Natural killer cell treated with Interleukin-12 subunit alpha and Interleukin-12 subunit beta and Interleukin-15 and Interleukin-18, amount 100 ng/mL, for 72 hours (primary cell): ENCODE measurements at places on chromosomes 7 and 10. TPM values are rescaled to one million over a fixed set of nuclear protein-coding genes. Genes with fewer than 3 reads are reported as not detected.

The CAMK2B gene
- not detected for total RNA-seq

The CTNNA3 gene
- total RNA-seq: not detected

The HOXA10 gene
- 0.88 TPM for total RNA-seq

- H3K36me3 ChIP-seq: no peaks in the 10 kb centered on the region
- H3K27me3 ChIP-seq: peaks cover 8% of the 10 kb centered on the region
- no peak overlapping the region for H3K4me3 ChIP-seq
- H3K27ac ChIP-seq: no peak overlapping the region
- no peaks in the 10 kb centered on the region for H3K4me1 ChIP-seq
These were observed 500.9 kb upstream of the ZMIZ1 start for GRCh38 chr10:78567680-78568455.

- peaks cover 5% of the 10 kb centered on the region for H3K27me3 ChIP-seq
- H3K36me3 ChIP-seq: peaks cover 31% of the 10 kb centered on the region
- H3K4me1 ChIP-seq: peaks cover 2% of the 10 kb centered on the region
- no peak overlapping the region for H3K4me3 ChIP-seq
These were observed 29.6 kb upstream of the AKR1C2 start for GRCh38 chr10:5033061-5033778.

GRCh38 chr10:69552268-69552667, 21.0 kb downstream of the NEUROG3 start:
- H3K27ac ChIP-seq: no peak overlapping the region
- peaks cover 28% of the 10 kb centered on the region for H3K36me3 ChIP-seq
- H3K4me1 ChIP-seq: no peaks in the 10 kb centered on the region
- peaks cover 23% of the 10 kb centered on the region for H3K27me3 ChIP-seq
- no peak for DNase-seq

- H3K36me3 ChIP-seq: no peaks in the 10 kb centered on the region
- H3K27ac ChIP-seq: no peak overlapping the region
- no peak overlapping the region for H3K4me3 ChIP-seq
These were observed 120.8 kb upstream of the SEC61G start for GRCh38 chr7:54879776-54880175.

DNA sequence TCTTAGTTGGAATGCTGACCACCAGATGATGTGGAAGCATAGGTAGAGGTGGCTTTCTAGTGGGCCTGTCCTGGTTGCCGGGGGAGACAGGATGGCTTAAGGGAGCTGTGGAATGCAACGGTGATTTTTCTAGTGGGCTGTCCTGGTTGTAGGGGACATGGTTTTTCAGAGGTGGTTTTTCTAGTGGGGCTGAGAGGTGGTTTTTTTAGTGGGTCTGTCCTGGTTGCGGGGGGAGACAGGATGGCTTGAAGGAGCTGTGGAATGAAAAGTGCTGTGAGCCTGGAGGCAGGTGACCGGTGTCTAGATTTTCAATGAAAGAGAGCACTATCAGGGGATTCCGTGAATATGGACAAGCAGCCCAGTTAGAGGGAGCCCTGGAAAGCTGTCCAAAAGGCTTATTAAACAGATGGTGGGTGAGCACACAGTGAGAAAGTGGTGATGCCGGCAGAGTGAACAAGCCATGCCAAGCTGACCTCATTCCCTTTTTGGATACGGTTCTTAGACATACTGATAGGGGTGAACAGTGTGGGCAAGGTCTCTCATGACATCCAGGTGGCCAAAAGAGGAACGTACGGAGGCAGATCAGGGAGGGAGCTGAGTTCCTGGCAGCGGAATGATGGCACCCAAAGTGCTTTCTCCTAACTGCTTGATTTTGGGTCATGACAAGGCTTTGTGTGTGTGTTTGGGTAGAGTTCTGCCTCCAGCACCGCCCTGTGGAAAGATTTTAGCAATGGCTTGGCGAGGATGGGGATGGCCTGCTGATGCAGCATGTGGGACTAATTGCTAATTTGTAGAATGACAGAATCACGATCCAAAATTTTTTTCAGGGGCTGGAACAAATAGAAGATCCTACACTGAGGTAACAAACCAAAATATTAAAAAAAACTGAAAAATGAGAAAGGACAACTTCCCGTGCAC, 126.6 kb downstream of the TMEM178B start:
- H3K36me3 ChIP-seq: no peaks in the 10 kb centered on the region
- H3K27ac ChIP-seq: no peak overlapping the region
- H3K4me3 ChIP-seq: no peak overlapping the region

- H3K4me3 ChIP-seq: no peak overlapping the region
- H3K27ac ChIP-seq: no peak overlapping the region
- DNase-seq: peak; percentile 28
These were observed 148.5 kb downstream of the ARHGAP22 start for GRCh38 chr10:48456361-48456804.

DNA sequence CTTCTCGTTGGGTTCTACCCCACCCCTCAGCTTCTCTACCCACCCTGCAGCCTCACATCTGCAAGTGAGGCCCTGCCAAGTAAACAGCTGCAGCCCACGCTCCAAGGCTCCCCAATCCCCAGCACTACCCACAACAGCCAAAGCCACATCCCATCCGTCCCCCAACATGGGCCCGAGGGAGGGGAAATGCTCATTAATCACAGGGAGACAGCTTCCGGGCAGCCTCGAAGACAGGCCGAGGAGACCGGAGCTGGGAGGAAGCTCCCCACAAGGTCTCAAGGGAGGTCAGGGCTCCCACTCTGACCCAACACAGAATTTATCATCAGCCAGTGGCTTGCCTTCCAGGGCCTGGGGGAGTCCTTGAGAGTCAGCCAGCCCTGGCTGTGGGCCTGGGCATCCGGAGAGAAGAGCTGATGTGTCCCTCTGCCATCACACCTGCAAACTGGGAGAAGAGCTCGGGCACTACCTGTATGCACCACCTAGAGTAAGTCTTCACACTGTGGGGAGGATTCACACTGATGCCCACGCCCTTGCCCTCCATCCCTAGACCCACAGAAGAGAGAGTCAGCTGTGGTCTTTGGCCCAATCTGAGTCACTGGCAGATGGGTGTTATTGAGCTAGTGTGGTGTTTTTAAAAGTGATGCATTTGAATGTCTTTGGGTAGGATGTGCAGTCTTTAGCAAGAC, 115.5 kb upstream of the ZMIZ1 start:
- H3K4me1 ChIP-seq: peaks cover 13% of the 10 kb centered on the region
- DNase-seq: no peak
- H3K27ac ChIP-seq: no peak overlapping the region
- H3K4me3 ChIP-seq: no peak overlapping the region
- H3K36me3 ChIP-seq: no peaks in the 10 kb centered on the region

- H3K4me3 ChIP-seq: no peak overlapping the region
- H3K4me1 ChIP-seq: no peaks in the 10 kb centered on the region
- H3K27ac ChIP-seq: no peak overlapping the region
- H3K27me3 ChIP-seq: no peaks in the 10 kb centered on the region
- H3K36me3 ChIP-seq: no peaks in the 10 kb centered on the region
- no peak for DNase-seq
These were observed 98.1 kb downstream of the C10orf105 start for GRCh38 chr10:71621231-71622153.

DNA sequence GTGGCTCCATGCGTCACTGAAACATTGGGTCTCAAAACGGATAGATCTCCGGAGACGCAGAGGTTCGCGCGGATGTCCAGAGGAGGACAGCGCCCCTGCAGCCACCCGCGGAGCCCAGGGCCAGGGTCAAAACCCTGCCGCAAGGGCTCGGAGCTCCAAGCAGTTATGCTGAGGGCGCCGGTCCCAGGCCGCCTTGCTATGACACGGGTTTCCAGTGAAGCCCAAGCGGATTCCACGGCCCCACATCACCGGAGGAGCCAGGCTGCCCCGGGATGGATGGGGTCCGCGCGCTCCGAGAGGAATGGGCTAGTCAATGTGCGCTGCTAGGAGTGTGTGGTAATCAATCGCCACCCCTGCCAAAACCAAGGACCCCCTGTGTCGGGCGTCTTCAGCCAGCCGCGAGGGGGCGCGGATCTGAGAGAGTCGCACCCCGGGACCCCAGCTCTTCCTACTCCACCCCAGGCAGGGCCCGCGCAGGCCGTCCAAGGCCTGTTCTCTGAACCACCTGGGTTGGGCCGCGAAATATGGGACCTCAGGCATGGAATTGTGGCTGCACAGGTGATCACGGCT, 5.6 kb upstream of the EMX2 start:
- no peaks in the 10 kb centered on the region for H3K36me3 ChIP-seq
- no peak overlapping the region for H3K27ac ChIP-seq
- DNase-seq: no peak
- no peak overlapping the region for H3K4me3 ChIP-seq

DNA sequence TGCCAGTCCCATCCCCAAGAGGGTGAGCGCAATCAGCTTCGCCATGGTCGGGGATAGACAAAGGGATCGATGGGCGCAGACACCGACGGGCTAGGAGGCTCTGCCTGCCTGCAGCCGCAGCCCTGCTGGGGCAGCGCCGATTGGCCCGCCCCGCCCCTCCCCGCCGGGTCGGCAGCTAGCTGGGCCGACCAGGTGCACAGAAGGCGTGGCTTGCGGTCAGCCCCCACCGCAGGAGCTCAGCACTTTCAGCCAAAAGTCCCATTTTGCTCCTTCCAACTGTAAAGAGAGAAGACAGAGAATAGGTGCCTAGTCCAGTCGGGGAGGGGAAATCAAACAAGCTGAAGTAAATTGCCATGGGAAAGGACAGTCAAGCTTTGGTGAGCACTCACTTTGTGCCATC, at the start of gene PON1:
PON1 (minus strand) TSS at position 102 of the 400 bp plus-strand sequence; CDS start at position 45, 57 bp downstream.
- DNase-seq: no peak
- peaks cover 2% of the 10 kb centered on the region for H3K4me1 ChIP-seq
- no peak within 1 kb of the TSS for H3K4me3 ChIP-seq
- peaks cover 14% of the 10 kb centered on the region for H3K27me3 ChIP-seq

DNA sequence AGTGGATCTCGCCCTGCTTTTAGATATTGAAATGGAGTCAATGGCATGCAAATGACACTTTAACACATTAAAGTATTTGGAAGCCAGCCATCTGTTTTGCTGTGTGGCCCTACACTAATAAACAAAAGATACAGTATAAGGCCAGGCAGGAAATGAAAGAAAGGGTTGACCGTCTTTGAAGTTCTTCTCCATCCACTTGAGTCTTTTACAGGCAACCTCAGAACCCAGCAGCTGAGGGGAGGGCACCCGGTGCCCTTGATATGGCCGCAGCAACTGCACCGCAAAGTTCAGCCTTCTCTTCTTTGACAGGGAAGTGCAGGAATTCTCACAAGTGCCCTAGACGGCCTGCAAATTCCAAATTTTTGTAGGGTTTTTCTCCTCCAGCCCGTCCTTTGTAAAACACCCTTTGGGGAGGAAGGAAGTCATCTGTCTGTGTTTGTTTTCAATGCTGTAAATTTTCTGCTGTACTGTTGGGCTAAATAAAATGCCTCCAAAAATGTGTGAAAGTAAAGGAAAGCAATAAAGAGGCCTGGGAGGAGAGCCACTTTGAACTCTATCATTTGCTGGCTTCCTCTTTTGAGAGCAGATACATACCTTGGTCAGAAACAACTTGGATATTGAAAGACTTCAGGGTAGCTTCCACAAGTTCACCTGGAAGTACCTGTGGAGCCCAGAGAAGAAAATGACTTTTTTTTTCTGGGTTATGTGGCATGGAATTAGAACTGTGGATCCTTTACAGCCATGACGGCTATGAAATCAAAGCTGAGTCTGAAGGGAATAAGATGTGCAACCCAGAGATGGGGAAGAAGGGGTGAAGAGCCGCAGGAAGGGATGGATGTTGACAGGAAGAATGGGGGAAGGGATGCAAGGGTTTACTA, 3.6 kb downstream of the HOXA1 start:
- H3K36me3 ChIP-seq: peaks cover 4% of the 10 kb centered on the region
- H3K27me3 ChIP-seq: peaks cover 62% of the 10 kb centered on the region
- peaks cover 9% of the 10 kb centered on the region for H3K4me1 ChIP-seq
- H3K4me3 ChIP-seq: no peak overlapping the region

- no peak for DNase-seq
- no peak overlapping the region for H3K4me3 ChIP-seq
- H3K4me1 ChIP-seq: peaks cover 32% of the 10 kb centered on the region
- no peaks in the 10 kb centered on the region for H3K36me3 ChIP-seq
These were observed 52.8 kb downstream of the HHEX start for GRCh38 chr10:92742331-92743228.

- H3K36me3 ChIP-seq: no peaks in the 10 kb centered on the region
- no peak overlapping the region for H3K27ac ChIP-seq
- no peaks in the 10 kb centered on the region for H3K27me3 ChIP-seq
- H3K4me1 ChIP-seq: no peaks in the 10 kb centered on the region
- H3K4me3 ChIP-seq: no peak overlapping the region
These were observed 139.4 kb downstream of the GNAT3 start for GRCh38 chr7:80372415-80372814.

DNA sequence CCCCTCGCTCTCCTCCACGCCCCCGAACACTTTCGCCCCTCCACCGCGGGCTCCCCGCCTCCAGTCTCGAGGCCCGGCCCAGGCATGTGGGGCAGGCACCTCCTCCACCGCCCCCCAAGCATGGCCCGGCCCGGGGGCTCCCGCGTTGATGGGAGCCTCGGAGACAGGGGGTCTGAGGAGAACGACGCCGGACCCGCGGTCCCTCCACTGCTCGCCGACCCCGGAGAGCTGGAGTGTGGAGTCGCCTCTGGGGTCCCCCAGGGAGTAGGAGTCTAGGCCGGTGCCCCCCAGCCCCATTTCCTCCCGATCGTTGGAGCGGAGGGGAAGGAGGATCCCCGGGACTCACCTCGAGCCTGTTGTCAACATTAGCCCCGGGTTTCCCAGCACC, 206 bp downstream of the UPF2 start:
- peak overlapping the region; percentile 100 for H3K27ac ChIP-seq
- H3K4me3 ChIP-seq: peak overlapping the region; percentile 99

- no peak overlapping the region for H3K27ac ChIP-seq
- H3K27me3 ChIP-seq: no peaks in the 10 kb centered on the region
- H3K36me3 ChIP-seq: peaks cover 11% of the 10 kb centered on the region
These were observed 96.0 kb downstream of the NOD1 start for GRCh38 chr7:30382607-30383006.

DNA sequence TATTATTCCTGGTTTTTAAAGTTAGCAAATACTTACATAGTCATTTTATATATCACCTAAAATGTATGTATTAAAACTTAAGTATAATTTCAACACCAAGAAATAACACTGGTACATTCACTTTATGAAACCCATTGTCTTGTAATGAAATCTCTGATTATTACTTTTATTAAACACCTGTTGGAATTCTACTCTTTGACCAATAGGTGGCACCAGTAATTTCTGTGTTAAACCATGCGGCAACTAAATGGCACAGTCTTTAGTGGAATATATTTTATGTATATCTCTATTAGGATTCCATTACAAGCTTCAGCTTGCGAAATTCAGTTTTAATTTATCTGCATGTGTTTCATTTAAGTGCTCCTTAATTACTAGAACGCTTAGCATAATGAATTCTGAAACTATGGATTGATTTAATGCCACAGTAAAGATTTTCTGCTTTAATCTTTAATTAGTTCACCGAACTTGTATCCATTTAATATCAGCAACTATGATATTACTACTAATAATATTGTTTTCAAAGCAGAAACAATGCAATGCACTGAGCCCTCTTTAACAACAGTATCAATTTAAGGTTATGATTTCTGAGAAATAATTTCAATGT, 181.3 kb downstream of the MAGI2 start:
- H3K27ac ChIP-seq: no peak overlapping the region
- no peak for DNase-seq
- no peaks in the 10 kb centered on the region for H3K4me1 ChIP-seq
- H3K27me3 ChIP-seq: no peaks in the 10 kb centered on the region

DNA sequence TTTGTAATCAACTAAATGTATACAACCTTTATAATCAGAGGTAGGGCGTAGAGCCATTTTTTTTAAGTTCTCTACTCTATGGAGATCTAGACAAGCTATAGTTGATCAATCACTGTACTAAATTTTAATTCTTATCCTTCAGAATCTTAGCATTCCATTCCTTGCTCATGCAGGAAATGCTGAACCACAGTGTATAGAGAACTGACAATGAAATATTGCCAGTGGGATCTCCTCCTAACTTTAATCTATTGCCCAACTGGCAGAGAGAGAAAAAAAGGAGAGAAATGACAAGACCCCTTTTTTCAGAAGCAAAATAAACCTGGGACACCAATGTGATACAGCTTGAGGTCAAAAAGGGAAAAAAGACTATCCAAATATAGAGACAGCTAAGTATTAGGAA, 26.4 kb upstream of the PPP3CB start:
- no peak overlapping the region for H3K4me3 ChIP-seq
- DNase-seq: no peak
- H3K27me3 ChIP-seq: no peaks in the 10 kb centered on the region
- no peaks in the 10 kb centered on the region for H3K4me1 ChIP-seq
